ENCODE measurements at places on chromosomes 12 and 14.
A peak's percentile ranks its signal among the peaks of the same experiment; 100 is the strongest.

DNA sequence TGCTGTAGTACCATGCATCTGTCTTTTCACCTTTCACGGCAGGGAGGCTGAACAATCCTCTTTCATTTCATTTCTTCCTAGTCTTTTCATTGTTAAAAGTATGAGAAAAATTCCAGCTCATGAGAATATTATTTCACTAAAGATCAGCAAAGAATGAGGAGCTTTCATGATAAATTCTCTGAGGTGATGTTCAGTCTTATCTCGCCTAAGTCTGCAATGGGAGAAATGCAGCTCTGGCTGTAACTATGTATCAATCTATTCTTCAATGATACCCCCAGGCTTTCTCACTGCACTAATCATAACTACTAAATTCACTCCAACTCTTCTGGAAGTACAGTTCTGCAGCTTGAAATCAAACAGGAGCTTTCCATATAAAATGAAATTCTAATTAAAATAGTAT is 15.7 kb downstream of the FOXG1 start:
- DNase-seq: no peak

- DNase-seq: no peak
Measured at GRCh38 chr12:67891596-67891995, 97.7 kb upstream of the IFNG-AS1 start.

- no peak for DNase-seq
Measured at GRCh38 chr12:111155020-111155419, 213.9 kb downstream of the PHETA1 start.

- no peak for DNase-seq
Measured at GRCh38 chr12:23684121-23684520, 265.3 kb downstream of the SOX5 start.

DNA sequence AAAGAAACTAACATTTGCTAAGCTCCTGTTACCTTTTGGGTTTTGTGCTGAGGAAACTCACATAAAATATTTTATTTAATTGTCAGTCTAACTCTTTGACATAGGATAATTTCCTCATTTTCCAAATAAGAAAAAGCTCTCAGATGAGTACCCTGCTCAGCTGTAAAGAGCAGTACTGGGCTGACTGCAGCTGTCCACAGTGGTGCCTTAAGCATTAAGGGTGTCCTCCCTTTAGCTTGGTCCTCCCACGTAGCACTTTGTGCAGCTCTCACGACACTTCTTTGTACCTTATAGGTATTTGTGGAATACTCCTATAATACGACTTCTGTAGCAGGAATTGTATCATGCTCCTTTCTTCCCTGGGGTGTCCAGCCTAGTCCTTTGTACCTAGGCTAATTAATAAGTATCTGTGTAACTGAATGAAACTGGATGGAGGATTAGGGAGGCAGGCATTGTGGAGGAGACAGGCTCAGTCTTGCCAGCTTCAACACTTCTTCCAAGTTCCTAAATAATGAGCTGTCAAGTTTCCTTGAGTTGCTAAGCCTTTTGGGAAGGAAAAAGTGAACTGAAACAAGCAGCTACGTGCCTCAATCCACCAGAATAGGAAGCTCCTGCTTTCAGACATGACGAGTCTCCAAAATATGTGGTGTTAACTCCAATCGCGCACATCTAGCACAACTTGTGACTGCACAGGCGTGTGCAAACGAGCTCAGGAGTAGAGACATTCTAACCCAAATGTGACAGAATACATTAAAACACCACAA is 123.0 kb downstream of the SLC38A4 start:
- DNase-seq: no peak

GRCh38 chr14:53006931-53007562 is 56.2 kb upstream of the FERMT2 start:
- no peak for DNase-seq

DNA sequence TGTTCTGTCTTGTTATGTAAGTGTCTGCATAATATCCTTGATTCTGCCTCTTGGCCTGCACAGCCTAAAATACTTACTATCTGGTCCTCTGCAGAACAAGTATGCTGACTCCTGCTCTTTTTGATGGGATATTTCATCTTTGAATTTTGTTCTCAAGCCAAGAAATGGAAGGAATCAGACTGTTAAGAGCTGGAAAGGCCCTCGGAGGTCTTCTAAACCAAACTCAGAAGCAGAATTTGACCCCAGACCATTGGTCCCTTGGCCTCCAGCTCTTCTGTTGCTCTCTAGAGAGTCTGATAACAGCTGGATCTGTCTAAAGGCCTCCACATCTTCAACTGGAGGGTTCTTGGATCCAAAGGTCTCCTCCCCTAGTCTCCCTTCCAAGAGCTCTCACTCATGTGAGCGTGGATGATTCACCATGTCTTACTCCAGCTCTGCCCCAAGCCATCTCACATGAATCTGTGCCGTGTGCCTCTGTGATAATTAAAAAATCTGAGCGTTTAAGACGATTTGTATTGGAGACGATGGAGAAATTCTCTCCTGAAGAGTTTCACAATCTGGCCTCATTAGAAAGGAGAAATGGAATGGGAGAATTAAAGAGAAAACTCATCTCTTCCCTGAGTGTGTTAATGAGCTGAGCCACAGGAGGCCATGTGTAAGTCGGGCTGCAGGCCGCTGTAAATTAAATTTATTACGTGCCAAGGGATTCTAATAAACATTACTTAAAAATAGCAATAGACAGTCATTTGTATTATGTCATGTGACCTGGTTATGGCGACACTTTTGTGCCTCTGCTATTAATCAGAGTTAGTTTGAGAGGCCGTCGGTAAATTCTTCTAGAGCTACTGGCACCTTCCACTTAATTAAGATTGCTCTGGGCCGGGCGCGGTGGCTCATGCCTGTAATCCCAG is 15.4 kb upstream of the PRIMA1 start:
- DNase-seq: no peak

- DNase-seq: peak; percentile 48
Measured at GRCh38 chr14:34981743-34982420, 910 bp upstream of the SRP54 start.

DNA sequence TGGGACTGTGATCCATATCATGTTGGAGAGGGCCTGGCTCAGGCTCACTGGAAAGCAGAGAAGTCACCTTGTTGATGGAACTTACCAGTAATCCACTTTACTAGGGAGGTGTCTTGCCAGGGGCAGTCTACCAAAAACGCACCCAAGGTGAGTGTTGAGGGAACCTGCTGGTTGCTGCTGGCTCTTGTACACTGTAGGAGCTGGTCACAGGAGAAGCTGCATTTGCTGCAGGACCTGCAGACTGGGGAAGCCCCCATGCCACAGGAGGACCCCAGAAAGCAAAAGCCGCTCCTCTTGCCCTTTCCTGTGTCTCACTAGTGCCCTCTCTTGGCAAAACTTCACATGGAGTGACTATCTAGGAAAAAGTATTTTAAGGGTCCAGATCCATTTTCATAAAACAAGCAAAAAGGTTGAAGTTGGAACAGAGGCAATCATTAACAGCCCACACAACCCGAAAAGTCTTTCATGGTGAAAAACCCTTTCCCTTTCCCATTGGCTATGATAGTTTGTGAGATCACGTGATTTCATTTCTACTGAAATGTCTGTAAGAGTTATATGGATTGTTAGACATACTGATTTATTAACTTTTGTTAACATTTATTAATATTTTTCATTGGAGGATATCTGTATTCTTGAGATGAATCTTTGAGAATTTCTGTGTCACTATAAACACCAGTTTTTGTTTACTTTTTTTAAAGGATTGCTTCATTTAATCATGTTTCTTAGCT is 59.2 kb downstream of the RASSF8 start:
- DNase-seq: no peak

GRCh38 chr12:20711846-20712245 is 16.7 kb downstream of the SLCO1C1 start:
- DNase-seq: no peak

GRCh38 chr12:55642669-55643068 is 6.0 kb downstream of the OR10P1 start:
- DNase-seq: no peak

DNA sequence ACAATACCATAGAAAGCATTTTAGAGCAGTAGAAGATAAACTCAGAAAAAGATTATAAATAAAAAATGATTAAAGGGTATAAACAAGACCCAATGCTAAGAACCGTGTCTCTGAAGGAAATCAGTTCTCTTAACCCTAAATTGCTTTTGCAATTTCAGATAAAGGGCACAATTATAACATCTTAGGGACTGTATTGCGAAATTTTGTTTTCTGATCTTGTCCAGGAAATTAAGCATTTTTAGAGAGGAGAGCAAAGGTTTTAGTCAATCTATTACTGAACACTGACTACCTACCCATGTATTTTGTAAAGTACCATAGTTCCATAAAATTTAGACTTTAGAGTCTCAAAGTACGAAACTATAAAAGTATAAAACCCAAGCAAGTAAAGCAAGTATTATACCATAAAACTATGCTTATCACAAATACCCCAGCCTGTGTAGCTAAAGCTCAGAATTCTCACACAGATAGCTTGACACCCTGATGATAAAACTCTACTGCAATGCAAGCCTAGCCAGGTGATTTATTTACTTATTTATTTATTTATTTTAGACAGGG is 6.8 kb upstream of the CHPT1 start:
- no peak for DNase-seq

- peak; percentile 38 for DNase-seq
Measured at GRCh38 chr12:111442301-111443045, 36.8 kb downstream of the SH2B3 start.

GRCh38 chr12:120862664-120863063 is 41.5 kb downstream of the SPPL3 start:
- DNase-seq: no peak

GRCh38 chr12:46217541-46218321 is 51.1 kb downstream of the SLC38A1 start:
- DNase-seq: no peak

- DNase-seq: no peak
Measured at GRCh38 chr12:64457032-64457431, 5.1 kb downstream of the TBK1 start.

Measured in aorta (tissue), 5 donors.